Prostate gland (tissue), 2 donors: ENCODE measurements at places on chromosomes 6 and 20. TPM values are rescaled to one million over a fixed set of nuclear protein-coding genes. Genes with fewer than 3 reads are reported as not detected.

The GNAS-AS1 gene
- 1.8 TPM for total RNA-seq

The C20orf144 gene
- 0.91 TPM for total RNA-seq

The CCM2L gene
- 5.7 TPM for total RNA-seq

The TMEM14A gene
- 55.6 TPM for total RNA-seq

The LY6G6C gene
- not detected for total RNA-seq

The ARFGEF3 gene
- 41.0 TPM for total RNA-seq

The PTPN1 gene
- 46.6 TPM for total RNA-seq

DNA sequence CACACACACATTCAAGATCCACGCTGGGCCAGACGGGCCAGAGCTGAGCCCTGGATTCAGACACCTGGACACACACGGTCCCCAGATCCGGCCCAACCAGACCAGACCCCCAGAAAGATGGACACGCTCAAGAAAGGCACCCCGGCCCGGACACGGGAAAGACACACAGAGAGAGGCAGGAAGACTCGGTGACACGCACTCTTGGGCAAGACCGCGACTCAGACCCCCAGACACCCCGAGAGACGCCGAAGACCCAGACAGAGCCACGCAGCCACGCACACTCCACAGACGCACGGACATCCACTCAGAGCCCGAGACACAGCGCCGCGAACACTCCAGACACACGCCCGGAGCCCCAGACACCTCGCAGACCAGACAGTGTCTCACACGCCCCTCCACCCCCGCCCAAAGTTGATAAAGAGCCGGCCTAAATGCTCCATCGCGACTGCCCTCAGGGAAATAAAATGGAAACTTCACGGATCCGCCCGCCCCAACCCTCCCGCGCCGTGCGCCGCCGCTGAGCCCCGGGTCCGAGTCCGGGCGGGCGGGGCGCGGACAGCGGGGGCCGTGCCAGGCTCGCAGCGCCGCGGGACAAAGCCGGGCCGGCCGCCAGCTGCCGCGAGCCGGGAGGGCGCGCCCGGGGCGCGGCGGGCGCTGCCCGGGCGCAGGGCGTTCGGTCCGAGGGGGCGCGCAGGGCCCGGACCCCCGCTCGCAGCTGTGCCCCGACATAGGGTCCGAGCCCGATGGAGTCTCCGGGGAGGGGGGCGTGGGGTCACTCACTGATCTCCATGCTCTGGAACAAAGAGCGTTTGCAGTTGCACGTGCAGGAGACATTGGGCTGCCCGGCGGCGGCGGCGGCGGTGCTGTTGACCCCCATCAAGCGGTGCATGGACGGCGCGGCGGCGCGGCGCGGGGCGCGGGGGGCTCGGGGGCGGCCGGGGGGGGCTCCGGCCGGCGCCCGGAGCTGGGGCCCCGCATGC is 831 bp downstream of the PMEPA1 start:
- no peak for DNase-seq

GRCh38 chr6:40671694-40672050 is 84.5 kb upstream of the LRFN2 start:
- DNase-seq, result no peak

DNA sequence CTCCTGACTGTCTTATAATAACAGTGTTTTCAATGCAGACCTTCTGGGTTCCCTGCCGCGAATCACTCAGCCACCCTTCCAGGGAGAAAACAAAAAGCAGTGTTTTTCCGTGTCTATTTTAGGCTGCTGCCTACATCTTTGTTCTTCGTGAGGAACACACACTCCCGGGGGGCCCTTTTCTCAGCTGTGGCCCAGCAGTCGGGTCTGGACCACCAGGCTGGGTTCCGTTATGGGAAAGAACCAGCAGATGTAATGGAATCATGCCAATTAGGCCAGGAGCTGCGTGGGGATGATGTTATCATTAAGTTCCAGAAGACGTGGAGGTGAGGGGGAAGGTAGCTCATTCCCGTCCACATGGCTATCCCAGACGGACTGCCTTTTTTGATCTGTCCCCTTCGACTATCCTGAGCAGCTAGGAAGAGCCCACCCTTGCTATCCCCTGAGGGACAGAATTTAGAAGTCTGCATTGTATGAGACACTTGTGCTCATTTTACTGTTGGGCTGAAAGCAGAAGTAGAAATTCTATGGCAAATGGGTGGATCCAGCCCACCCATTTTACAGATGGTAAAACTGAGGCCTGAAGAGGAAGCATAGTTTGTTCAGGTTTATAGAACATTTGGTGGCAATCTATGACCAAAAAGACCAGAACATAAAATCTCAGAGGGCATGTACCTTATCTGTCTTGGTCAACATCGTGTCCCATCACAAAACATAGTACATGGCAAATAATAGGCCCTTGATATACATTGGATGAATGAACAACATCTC is 54.5 kb downstream of the KCNB1 start:
- no peak for DNase-seq

DNA sequence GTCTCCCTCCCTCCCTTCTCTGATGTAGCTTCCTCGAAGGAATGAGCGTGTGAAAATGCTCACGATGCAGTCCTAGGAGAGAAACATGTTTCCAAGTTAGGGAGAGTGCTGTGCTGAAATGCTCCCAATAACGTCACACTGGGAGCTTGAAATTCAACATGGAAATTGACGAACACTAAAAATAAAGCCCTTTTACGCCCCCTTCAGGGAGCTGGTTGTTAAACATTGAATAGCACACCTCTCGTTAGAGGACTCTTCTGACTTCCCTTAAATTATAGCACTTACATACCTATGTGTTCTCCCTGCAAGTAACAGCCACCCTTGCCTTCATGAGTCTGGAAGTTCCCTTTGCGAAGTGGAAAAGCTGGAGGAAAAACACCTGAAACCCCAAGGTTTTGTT is 88.6 kb downstream of the BFSP1 start:
- no peak for DNase-seq

DNA sequence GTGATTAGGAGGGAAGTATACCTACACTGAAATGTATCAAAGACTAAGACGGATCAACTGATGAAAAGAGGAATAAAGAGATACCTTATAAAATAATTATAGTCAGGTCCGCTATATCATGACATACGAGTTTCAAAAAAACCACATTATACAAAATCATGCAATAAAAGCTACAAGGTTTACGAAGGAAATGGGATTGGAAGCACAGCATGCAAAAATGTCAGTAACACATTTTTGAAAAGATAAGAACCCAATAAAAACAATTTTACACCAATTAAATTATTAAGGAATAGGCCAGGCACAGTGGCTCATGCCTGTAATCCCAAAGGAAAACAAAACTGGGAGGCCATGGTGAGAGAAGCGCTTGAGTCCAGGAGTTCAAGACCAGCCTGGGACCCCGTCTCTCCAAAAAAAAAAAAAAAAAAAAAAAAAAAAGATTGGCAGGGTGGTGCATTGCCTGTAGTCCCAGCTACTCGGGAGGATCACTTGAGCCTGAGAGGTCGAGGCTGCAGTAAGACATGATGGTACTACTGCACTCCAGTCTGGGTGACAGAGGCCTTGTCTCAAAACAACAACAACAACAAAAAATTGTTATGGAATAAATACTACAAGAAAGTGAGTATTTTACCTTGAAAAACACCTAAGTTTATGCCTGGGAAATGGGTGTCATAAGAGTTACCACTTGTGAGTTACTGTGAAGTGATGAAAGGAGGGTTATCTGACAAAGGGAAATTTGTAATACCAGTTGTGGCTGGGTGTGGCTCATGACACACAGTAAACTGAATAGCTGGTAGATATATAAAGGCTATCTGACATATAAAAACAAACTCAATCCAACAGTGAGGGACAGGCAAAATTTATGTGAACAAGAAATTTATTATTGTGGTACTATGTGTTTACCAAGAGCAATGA is 45.2 kb downstream of the RANBP9 start:
- no peak for DNase-seq

GRCh38 chr6:163945808-163946207 is 531.3 kb downstream of the QKI start:
- DNase-seq, result peak; percentile 61

- DNase-seq, result no peak
Observed at GRCh38 chr6:3785745-3786098, 34.2 kb upstream of the PXDC1 start.

DNA sequence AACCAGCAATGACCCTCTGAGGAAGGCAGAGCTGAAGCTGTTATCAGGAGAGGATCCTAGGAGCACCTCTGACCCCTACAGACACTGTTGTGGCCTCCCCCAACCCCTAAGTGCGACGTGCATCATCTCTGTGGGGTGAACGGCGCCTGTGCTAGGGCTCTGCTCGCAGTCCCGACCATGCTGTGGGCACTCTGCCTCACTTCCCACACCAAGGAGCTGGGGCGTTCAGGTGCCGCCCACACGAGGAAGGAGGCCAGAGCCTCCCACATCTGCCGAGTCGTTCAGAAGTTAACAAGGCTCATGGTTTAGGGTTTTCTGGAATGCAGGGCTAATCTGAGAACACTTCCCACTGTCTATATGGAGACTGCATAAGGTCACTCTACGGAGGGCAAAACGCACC is 62.1 kb downstream of the GINS1 start:
- DNase-seq, result no peak

DNA sequence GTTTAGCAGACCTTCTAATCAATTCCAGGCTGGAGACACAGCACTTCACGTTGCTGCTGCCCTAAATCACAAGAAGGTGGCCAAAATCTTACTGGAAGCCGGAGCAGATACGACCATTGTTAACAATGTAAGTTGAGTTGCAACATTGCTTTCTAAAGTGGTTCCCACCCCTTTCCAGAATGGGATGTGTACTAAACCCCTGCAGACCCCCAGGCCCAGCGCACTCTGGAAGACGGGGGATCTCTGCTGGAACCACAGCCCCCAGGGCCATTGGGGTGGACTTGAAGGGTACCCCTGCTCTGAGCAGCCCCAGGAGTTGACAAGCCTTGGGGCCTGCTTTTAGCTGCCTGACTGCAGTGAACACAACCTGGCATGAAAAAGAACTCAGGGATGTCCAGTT is 22.0 kb downstream of the LYRM2 start:
- no peak for DNase-seq

DNA sequence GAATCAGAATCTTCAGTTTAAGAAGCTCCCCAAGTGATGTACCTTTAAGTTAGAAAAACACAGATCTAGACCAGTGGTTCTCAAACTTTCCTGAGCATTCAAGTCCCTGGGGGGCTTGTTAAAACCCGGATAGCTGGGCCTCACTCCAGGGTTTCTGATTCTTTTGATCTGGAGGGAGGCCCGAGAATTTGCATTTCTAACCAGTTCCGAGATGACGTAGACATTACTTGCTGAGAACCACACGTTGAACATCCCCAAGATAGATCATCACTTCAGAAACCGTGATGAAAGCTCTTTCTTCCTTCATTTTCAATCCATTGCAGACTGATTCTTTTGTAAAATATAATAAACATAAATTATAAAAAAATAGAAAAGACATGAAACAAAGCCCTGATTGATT is 40.7 kb upstream of the KIF16B start:
- no peak for DNase-seq

- DNase-seq, result no peak
Observed at GRCh38 chr20:33883164-33883563, 72.0 kb downstream of the CHMP4B start.

DNA sequence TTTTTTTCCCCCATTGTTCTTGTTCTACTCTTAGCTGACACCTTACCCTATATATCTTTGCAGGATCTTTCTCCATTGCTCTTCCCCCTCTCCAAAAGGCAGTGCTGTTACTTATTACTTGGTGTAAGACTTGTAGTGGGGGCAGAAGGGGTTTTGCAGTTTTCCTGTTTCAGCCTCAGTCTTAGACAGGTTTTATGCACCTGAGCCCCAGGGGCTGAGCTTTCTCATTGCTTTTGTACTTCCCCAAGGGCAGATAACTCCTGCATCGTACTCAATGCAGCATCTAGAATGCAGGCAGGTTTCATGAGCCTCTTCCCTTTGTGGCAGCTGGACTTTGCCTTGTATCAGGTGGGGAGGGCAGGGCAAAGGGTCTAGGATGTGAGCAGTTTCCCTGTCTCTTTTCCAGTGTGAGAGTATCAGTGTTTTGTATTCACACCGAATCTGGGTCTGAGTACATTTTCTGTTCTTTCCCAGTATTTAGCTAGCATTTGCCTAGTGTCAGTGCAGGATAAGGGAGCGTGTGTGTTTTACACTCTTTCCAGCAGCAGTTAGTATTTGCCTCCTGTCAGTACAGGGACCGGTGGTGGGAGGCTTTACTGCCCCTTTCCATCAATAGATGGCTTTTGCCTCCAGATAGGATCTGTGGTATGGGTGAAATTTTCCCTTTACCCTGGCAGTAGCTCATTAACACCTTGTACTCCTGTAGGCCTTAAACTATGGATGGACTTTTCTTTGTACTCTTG is 19.6 kb downstream of the CYB5R4 start:
- no peak for DNase-seq

GRCh38 chr20:46305331-46305972 is 2.8 kb downstream of the CDH22 start:
- DNase-seq, result peak; percentile 64
